ENCODE measurements at places on chromosomes 11 and 22.

DNA sequence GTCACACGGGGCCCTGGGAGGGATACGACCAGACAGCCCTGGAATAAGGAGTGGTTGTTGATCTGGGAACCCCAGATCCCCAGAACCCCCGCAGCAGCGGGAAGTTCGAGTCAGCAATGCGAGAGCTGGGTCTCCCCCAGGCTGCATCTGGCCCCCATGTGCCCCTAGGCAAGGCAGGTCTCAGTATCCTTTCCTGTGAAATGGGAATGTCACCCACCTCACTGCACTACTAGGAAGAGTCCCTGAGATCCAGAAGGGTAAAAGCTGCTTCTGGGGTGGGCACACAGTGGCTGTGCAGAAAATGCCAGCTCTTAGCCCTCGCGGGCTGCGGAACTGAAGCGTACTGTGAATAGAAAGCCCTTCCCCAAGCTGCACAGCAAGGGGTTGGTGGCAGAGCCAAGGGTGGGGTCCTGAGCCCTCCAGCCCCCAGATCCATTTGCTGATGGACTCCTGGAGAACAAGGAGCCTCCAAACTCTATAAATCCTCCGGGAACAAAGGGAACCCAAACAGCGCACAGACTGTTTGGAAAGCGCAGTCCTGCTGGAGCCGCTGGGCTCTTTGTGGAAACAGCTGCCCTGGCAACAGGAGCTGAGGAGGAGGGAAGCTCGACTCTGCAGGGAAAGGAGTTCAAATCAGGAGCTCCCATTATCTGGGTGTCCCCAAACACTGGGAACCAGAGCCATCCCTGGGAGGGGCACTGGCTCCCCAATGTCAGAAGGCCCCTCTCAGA, 68.2 kb upstream of the SHISAL1 start:
- H3K27me3 ChIP-seq = no peaks in the 10 kb centered on the region
- no peaks in the 10 kb centered on the region for H3K4me1 ChIP-seq
- no peak overlapping the region for H3K4me3 ChIP-seq
- no peaks in the 10 kb centered on the region for H3K36me3 ChIP-seq

DNA sequence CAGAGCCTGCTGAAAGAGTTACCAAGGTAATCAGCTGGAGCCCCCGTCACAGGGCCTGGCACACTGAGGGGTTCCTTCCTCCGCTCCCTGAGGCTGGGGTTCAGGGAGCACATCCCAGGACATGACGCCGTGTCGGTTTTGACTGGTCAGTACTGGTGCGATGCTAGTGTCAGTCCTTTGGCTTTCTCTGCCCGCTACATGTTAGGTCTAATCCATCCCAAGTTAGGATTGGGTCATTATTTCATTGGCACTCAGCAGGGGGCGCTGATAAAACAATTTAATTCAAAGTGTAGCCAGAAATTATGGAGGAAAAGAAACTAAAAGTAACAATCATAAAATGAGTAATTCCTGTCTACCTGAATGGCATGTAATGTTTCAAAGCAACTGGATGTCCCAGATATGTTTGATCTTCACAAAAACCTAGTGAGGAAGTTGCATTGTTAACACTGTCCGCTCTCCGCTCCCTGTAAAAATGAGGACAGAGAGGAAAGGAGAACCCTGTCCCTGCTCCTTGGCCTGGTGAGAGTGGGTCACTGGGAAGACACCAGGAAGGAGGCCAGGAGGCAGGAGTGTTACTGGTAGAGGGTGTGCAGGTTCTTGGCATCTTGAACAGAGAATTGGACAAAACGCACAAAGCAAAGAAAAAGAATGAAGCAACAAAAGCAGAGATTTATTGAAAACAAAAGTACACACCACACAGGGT, 27.1 kb downstream of the TSKU start:
- no peak overlapping the region for H3K27ac ChIP-seq
- H3K27me3 ChIP-seq = no peaks in the 10 kb centered on the region

GRCh38 chr11:11586465-11586864, 35.3 kb downstream of the GALNT18 start:
- H3K27me3 ChIP-seq = no peaks in the 10 kb centered on the region
- no peak for DNase-seq
- H3K4me1 ChIP-seq = peaks cover 12% of the 10 kb centered on the region
- no peak overlapping the region for H3K27ac ChIP-seq
- no peak overlapping the region for H3K4me3 ChIP-seq

DNA sequence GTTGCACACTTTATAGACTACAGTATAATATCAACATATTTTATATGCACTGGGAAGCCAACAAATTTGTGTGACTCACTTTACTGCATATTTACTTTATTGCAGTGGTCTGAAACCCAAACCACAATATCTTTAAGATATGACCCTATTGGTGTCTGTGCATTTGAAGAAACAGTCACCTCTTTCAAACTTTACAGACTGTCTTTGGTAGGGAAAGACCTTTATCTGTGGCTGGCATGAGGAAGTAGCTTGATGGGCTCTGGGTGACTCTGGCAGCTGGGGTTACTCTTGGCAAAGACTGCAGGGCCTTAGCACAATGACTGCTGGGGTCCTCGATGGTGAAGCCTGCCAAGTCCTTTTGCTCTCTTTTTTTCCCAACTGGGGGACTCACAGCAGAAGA, 21.3 kb upstream of the ABTB2 start:
- H3K4me3 ChIP-seq = no peak overlapping the region
- H3K4me1 ChIP-seq = no peaks in the 10 kb centered on the region
- no peak for DNase-seq
- no peaks in the 10 kb centered on the region for H3K36me3 ChIP-seq
- no peaks in the 10 kb centered on the region for H3K27me3 ChIP-seq
- no peak overlapping the region for H3K27ac ChIP-seq

DNA sequence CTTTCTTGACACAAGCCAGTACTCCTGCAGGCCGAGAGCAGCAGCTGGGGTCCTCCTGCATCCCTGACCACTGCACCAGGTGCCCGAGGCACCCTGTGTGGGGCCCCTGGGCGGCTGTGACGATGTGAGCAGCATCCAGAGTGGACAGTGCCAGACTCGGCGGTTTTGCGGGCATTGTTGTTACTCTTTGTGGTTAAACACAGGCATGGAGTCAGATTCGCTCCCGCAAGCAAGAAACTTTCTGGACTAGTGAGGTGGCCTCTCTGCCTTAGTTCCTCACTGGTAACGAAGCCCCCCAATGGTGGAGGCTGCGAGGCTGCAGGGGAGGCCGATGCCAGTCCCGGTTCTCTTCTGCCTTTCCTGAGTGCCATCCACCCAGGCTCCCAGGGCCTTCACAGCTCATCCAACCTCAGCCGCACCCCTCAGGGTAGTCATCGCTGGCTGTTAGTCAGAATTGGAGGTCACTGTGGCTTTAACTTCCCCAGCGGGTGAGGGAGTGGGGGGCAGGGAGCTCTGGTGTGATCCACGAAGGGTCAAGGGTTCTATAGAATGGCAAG, 3.7 kb upstream of the CLDN5 start:
- H3K4me3 ChIP-seq = no peak overlapping the region
- H3K4me1 ChIP-seq = peaks cover 20% of the 10 kb centered on the region
- H3K36me3 ChIP-seq = no peaks in the 10 kb centered on the region
